ENCODE measurements at places on chromosomes 3 and 15. TPM values are rescaled to one million over a fixed set of nuclear protein-coding genes. Genes with fewer than 3 reads are reported as not detected.

DNAJC17 gene
- polyA plus RNA-seq: 25.6 TPM

MON1A gene
- polyA plus RNA-seq: 24.0 TPM

NAA50 gene
- 65.2 TPM for polyA plus RNA-seq

ARL6IP5 gene
- polyA plus RNA-seq: 423 TPM

H1-8 gene
- polyA plus RNA-seq: not detected

CD200R1 gene
- polyA plus RNA-seq: 1.4 TPM

SNTN gene
- not detected for polyA plus RNA-seq

ARRDC4 gene
- polyA plus RNA-seq: 3.2 TPM

SOX2 gene
- polyA plus RNA-seq: not detected

C3orf52 gene
- not detected for polyA plus RNA-seq

GREM1 gene
- not detected for polyA plus RNA-seq

ZIC4 gene
- not detected for polyA plus RNA-seq

TP63 gene
- not detected for polyA plus RNA-seq

GOLGA8G gene
- not detected for polyA plus RNA-seq

GPR156 gene
- not detected for polyA plus RNA-seq

EEF1AKMT4 gene
- 5.4 TPM for polyA plus RNA-seq

DPPA4 gene
- polyA plus RNA-seq: 0.89 TPM

KLHL40 gene
- polyA plus RNA-seq: not detected

KBTBD13 gene
- polyA plus RNA-seq: not detected

MYO5A gene
- 5.9 TPM for polyA plus RNA-seq

TGM4 gene
- polyA plus RNA-seq: not detected

PATL2 gene
- 49.1 TPM for polyA plus RNA-seq

TM4SF4 gene
- polyA plus RNA-seq: not detected

EFCAB12 gene
- not detected for polyA plus RNA-seq

ARNT2 gene
- not detected for polyA plus RNA-seq

NCEH1 gene
- 3.0 TPM for polyA plus RNA-seq

PCOLCE2 gene
- polyA plus RNA-seq: not detected

XCR1 gene
- polyA plus RNA-seq: 0.04 TPM

IL17RD gene
- not detected for polyA plus RNA-seq

CCDC80 gene
- not detected for polyA plus RNA-seq

EOGT gene
- polyA plus RNA-seq: 3.2 TPM

CASR gene
- not detected for polyA plus RNA-seq
